ENCODE measurements at places on chromosomes 3 and 15.

- no peak for DNase-seq
Measured at GRCh38 chr15:51386029-51386428, 44.6 kb downstream of the GLDN start.

- no peak for DNase-seq
Measured at GRCh38 chr3:17938313-17938712, 195.9 kb upstream of the TBC1D5 start.

- DNase-seq, result no peak
Measured at GRCh38 chr15:60945196-60945595, 283.9 kb downstream of the RORA start.

- DNase-seq, result no peak
Measured at GRCh38 chr3:168165390-168166269, 69.9 kb upstream of the GOLIM4 start.

- DNase-seq, result no peak
Measured at GRCh38 chr3:54841471-54841870, 86.4 kb downstream of the LRTM1 start.

DNA sequence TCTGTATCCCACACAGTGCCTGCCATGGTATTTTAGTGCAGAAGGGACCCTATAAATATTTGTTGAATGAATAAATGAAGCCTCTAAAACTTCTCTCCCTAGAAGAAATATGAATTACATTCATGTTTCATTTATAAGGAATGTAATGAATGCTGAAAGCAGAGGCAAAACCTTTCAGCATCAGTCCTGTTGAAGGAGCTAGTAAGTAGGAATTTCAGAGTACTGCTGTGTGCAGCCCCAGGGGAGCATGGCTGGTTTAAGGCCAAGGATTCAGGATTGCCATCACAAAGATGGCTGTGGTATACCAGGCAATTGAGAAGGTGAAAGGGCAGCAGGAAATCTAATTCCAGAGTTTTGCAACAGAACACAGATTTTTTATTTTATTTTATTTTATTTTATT, 1131.4 kb downstream of the IGSF11 start:
- no peak for DNase-seq

DNA sequence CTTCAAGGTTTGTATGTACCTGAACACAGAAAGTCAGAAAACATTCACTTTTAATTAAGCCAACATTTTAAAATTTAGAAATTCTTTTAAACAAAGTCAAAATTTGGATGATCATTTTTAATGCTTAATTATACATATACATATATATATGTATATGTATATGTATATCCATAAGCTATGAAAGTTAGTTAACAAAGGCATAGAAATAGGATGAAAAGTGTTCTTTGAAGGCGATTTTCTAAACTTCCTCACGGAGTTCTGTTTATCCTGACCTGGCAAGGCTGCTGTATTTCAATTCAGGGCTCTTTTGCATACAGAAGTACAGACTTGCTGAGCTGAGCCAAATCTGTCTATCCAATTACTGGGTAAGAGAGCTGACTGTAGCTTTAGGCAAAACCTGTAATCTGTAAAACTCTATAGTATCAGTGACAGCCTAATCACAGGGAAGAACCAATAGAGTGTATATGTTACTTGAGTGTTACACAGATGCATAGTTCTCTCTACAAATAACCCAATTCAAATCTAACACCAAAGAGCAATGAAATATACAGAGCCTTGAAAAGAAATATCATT, 32.1 kb upstream of the THRB start:
- DNase-seq, result no peak
